ENCODE measurements at places on chromosomes 1 and 21.
A peak's percentile ranks its signal among the peaks of the same experiment; 100 is the strongest.

GRCh38 chr1:24540906-24541710 is 14.8 kb upstream of the NCMAP start:
- DNase-seq: peak; percentile 66

DNA sequence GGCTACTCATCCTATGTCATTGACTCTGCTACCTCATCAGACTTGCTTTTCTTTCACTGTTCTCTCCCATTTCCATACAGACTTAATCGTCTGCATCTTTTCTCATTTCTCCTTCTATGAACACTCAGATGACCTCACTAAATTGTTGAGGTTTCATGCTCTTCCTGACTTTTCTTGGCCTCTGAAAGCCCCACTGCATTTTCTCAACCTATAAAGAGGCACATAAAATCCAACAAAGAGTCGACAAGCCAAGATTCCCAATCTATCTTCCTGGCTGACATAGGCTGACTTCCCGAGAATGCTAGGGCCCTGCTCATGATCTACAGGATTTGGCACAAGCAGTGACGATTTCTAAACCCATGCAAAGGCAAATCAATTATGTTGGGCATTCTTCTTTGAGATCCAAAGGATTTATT is 280.8 kb upstream of the DPYD start:
- DNase-seq: no peak

DNA sequence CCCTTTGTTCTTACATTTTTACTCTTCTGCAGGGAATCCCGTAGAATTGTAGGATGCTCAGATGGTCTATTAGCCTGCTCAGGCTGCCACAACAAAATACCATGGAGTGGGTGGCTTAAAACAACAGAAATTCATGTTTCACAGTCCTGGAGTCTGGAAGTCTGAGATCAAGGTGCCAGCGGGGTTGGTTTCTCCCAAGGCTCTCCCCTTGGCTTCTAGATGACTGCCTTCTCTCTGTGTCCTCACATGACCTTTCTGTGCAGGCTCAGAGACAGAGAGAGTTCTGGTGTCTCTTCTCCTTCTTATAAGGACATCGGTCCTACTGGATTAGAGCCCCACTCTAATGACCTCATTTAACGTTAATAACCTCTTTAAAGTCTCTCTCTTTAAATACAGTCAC is 41.7 kb downstream of the HUNK start:
- DNase-seq: no peak

- DNase-seq: peak; percentile 94
Observed at GRCh38 chr1:162908780-162909179, 47.8 kb upstream of the CCDC190 start.

GRCh38 chr1:11930571-11931445 is 3.7 kb upstream of the PLOD1 start:
- no peak for DNase-seq

DNA sequence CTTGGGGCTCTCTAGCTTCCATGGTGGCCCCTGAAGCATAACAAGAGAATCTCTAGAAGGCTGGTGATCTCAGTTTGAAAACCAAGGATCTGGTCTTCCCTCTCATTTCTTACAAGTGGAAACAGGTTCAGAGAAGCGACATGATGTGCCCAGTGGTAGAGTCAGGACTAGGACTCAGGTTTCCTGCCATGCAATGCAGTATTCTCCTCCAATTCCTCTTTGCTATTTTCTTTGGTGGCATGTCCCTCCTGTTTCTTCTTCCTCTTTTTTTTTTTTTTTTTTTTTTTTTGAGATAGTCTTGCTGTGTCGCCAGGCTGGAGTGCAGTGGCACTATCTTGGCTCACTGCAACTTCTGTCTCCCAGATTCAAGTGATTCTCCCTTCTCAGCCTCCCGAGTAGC is 195.6 kb upstream of the C1orf105 start:
- no peak for DNase-seq

DNA sequence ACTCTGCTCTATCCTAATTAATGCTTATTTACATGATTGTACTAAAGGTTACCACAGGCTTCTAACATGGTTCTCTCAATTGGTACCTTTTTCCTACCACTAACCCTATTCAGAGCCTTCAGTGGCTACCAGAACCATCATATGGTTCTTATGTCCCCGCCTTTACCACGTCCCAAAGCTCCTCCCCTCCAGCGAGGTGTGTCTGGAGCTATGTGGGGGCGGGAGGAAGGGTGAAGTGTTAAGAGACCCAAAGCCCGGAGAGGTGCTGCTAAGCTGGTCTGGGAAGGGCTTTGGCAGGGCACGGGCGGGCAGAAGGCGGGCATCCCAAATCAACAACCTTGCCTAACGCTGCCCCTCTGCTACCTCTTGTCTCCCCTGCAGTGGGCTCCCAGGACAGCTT is 10.0 kb downstream of the SPATA46 start:
- DNase-seq: no peak

DNA sequence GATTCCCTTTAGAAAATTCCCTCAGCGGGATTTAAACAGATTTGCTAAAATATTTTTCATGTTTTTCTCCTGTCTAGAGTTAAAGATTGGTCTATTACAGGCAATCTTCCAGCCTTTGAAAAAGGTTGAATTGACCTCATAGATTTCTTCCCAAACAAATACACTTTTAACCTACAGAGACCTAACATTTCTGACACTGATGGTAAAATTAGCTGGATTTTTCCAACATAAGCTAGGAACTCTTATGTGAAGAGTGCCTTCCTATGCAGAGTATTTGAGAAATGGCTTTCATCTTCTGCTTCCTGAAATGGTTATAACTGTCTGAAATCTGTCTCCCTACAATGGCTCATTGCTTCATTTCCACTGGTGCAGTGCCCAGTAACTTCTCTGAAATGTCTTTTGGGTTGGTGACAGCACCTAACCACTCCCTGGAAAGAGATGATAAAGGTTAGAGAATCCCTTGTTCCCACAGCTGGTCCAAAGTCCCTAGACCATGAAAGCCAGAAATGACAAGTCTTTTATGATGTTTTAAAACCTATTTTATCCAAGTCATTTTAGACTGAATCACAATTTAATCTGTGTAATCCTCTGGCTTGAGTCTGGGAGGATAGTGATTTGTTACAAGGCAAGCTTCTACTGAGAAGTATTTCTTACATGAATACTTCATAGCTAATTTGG is 269.4 kb downstream of the BACH1 start:
- DNase-seq: no peak

- no peak for DNase-seq
Observed at GRCh38 chr21:38714999-38715398, 90.7 kb upstream of the ETS2 start.

- no peak for DNase-seq
Observed at GRCh38 chr1:228016653-228017355, 10.0 kb downstream of the WNT3A start.

GRCh38 chr1:46554597-46555381 is 3.3 kb upstream of the KNCN start:
- no peak for DNase-seq

DNA sequence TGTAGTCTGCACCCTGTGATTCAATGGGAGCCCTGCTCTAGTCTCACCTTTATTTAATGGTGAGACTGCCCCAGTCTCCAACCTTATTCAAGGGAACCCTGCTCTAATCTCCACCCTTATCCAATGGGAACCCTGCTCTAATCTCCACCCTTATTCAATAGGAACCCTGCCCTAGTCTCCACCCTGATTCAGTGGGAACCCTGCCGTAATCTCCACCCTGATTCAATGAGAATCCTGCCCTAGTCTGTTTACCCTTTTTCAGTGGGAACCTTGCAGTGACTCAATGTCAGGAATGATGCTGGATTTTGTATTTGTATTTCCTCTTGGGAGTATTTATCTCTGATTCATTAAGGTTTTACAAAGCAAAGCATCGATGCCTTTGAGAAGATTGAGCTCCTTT is 39.5 kb downstream of the TRPM2 start:
- no peak for DNase-seq

DNA sequence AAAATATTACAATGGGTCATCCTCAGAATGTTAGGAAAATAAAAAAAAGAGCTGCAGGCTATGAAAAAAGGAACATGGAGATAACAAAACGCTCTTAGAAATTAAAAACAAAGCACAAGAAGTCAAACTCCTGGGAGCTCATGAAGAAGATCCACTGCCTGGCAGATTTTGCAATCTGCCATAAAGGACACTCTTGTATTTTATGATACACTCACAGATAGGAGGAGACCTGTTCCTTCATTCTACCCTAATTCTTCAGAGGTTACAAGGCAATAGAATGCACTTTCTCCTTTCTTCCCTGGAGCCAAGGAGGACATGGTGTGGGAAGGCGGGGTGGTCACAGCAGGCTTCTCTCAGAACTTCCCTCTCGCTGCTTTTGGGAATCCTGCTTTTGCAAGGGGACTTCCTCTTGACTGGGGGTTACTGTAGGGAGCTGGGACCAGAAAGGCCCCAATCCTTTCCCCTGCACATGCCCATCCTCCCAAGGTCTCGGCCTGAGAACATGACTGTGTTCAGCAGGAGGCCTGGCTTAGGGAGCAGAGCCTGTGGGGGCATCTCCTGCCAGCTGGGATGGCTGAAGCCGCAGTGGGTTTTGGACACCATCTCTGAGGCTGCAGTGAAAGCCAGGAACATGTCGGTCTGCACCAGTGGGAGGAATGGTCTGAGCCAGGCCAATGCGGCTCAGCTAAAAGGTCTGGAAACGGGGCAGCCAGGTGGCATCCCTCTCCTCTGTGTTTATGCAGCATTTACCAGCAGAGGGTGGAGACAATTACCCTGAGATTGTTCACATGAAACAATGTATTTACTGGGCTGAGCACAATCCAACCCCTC is 44.8 kb downstream of the GPR161 start:
- DNase-seq: no peak

GRCh38 chr1:25550155-25550506 is 6.7 kb downstream of the LDLRAP1 start:
- DNase-seq: peak; percentile 62

GRCh38 chr1:29094954-29095353 is 28.7 kb downstream of the TMEM200B start:
- DNase-seq: no peak

DNA sequence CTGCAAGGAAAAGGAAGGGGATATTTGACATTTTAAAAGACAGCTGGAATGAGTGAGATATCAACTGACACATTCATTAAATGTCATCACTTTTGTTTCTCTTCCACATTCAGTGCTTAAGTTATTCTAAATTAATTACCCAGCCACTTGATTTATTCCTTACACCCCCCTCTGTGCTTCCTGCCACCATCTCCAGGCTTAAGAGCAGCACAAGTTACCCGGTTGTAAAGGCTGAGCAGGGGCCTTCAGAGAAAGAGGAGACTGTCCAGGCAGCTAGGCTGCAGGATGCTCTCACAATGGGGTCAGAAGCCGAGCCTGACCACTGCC is 71.4 kb downstream of the SYT6 start:
- no peak for DNase-seq

DNA sequence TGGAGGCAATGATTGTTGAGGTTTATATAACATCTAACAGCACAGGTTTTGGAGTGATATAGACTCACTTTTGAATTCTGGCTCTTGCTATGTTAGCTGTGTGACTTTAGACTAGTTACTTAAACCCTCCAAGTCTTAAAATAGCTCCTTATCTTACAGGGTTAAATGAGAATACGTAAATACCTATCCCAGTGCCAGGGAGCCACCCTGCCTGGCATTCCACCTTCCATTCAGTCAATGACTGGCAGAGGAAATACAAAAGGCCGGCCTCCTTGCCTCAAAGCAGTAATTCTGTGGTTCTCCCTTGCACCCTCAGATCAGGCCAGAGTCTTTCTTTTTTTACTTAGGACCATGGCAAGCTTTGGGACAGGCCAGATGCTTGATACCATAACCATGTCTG is 31.8 kb downstream of the DBT start:
- DNase-seq: no peak

GRCh38 chr1:25111706-25112105 is 120.6 kb downstream of the SYF2 start:
- no peak for DNase-seq

GRCh38 chr1:245837718-245838117 is 669.4 kb downstream of the SMYD3 start:
- DNase-seq: peak; percentile 45

GRCh38 chr1:203509135-203509534 is 15.2 kb downstream of the OPTC start:
- DNase-seq: no peak

DNA sequence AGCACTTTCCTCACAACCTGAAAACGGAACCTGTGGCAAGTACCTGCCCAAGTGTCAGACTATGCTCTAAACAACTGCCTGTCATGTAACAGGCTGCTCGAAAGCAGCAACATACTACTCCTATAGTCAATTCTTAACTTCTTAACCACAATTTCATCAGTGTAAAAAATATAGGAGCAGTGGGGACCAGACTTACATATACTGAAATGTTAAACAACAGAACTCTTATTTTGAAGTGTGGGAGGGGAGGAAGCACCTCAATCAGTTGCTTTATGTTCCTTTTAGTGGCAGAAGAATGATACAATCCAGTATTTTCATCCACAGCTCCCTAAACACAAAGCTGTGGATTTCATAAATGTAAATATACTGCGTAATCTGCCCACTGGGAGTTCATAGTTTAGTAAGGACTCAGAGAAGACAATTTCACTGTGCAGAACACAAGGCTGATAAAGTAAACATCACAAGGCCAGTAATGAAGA is 44.2 kb downstream of the WLS start:
- no peak for DNase-seq

GRCh38 chr1:96346719-96347118 is 374.9 kb upstream of the PTBP2 start:
- no peak for DNase-seq

DNA sequence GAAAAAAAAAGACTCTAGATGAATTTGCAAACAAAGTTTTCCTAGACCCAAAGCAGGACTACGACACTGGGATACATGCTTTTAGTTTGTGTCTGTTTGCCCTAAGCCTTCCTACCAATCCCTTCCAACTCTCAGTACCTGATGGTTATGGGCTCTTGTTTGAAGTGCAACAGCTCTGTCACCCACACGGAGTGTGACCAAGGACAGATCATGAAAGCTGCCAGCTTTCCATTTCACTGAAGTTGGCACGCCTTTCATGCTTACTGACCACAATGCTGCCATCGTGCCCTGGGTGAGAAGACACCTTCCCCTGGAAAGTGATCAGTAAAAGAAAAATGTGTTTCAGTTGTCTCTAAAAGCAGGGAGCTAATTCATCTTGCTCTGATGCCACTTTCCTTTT is 312.5 kb upstream of the PTBP2 start:
- no peak for DNase-seq

DNA sequence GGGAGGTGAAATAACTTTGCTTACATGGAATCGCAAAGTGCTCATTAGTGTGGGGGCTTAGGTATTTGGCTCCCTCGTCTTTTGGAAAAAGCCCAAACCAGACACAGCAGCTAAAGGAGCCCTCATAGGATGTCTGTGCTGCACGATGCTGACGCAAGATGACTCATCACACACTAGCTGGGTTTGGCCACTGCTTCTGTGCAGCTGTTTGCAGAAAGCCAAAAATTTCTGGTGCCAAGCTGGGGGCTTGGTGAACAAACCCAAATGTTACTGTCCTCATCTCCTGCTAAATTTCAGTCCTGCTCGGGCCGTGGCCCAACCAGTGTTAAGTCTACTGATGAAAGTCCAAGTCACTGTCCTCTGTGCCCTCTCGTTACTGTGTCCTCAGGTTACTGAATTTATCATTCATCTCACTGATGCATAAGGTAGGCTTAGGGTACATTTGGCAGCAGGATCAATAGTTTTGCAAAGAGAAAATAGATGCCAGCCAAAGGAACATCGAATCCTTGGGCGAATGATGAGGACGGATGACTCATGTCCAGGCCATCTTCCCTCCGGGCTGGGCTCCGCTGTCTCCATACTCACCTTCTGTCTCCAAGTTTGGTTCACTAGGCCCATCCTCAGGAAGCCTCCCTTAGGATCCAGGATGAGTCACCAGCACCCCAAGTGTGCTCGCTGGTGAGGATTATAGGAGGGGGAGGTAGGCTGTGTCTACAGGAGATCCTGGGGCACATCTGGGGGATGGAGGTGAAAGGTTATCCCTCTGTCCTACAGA is 177.7 kb downstream of the ADSS2 start:
- peak; percentile 84 for DNase-seq

- peak; percentile 77 for DNase-seq
Observed at GRCh38 chr1:230713915-230714764, at the start of gene AGT. AGT (minus strand) TSS chr1:230714122; CDS start chr1:230710823, 3,299 bp downstream.

All from RCC 7860 (cell line).